ENCODE measurements at places on chromosomes 1 and 21. TPM values are rescaled to one million over a fixed set of nuclear protein-coding genes. Genes with fewer than 3 reads are reported as not detected.

DNA sequence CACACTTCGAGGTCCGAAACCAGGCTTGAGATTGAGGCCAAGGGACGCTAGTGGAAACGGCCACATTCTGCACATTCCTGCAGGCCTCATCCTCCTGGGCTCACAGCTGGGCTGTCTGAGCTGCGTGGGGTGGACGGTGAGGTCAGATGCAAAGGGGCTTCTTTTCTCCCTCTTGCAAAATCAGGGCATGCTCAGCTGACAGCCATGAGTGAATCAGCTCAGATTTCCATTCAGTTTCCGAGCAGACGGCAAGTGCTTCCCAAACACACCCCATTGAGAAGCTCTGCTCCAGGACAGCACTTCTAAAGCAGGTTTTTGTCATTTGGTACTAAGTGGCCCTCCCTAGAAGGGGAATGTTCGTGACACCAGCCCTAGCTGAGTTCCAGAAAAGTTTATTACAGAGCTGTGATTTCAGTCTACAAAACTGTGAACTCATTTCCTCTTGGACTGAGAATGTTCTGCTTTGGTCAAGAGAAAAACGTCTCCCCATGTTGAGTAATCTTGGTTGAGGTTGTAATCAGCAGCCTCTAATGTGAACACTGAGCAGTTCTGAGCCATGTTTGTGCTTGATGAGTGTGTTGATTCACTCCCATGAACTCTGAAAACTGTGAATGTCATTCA is 10.0 kb downstream of the PDPN start:
- peak; percentile 60 for DNase-seq

DNA sequence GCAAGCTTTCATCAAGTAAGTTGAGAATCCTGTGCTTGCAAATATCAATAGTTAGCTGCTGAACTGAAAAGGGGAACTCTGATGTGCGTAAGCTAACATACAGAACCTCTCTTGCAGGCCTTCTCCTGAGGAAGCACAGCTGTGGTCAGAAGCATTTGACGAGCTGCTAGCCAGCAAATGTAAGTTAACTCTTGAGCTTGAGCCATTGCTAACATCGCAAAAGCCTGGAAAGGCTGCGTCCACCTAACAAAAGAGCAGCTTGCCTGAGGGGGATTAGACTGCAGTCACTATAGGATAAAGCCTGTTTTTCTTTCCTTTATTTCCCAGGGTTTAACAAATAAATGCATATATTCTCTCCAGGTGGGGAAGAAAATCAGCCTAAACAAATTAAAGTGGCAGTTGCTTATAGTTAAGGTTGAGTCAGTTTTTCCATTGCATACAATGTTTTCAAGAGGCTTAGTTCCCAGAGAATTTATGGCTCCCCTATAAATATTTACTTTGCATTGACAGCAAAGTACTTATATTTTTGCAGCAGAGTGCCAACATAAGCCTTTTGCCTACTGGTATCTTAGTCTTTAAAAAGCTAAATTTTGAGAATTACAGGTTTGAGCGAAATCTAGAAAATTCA is 1.5 kb downstream of the RGS2 start:
- no peak for DNase-seq

GRCh38 chr1:199733125-199733524 is 294.4 kb upstream of the NR5A2 start:
- no peak for DNase-seq

GRCh38 chr1:112674440-112674985 is at the start of gene MOV10:
MOV10 (plus strand) TSS chr1:112674659; CDS start chr1:112674913, 254 bp downstream.
- DNase-seq, result no peak

- peak; percentile 95 for DNase-seq
Observed at GRCh38 chr1:12177999-12178441, 11.2 kb downstream of the TNFRSF1B start.

DNA sequence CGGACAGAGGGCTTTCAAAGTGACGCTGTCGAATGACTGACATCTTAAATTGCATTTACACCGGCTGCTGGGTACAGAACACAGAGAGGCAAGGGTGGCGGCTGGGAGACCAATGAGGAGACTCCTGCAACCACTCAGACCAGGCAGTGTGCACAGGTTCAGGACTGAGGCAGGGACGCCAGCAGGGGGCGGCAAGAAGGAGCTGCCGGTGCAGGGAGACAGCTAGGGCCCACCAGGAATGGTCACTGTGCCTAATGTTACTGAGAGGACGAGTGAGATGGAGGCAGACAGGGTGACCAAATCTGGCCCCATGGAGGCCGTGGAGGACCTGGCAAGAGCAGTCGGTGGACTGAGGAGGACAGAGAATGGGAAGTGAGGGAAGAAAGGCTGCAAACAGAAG is 23.5 kb downstream of the GLIS1 start:
- no peak for DNase-seq

DNA sequence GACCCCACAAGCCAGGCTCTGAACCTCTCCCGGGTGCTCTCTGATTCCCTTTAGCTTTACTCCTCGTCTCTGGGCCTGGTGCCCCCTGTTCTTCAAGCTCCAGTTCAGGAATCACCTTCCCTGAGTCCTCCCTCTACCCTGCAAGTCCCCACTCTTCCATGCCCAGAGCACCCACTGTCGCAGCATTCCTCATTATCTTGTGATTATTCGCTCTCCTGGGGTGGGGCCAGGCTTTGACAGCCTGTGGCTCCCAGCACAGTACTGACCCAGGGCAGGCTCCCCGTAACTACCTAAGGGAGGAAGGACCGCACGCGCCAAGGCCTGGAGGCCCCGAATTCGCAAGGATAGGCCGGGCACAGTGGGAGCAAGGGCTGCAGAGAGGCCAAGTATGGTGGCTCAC is 734 bp upstream of the C1orf210 start:
- DNase-seq, result no peak

- DNase-seq, result no peak
Observed at GRCh38 chr1:153963850-153964331, 554 bp upstream of the SLC39A1 start.

GRCh38 chr21:45454060-45454925 is 49.3 kb downstream of the COL18A1 start:
- DNase-seq, result no peak

DNA sequence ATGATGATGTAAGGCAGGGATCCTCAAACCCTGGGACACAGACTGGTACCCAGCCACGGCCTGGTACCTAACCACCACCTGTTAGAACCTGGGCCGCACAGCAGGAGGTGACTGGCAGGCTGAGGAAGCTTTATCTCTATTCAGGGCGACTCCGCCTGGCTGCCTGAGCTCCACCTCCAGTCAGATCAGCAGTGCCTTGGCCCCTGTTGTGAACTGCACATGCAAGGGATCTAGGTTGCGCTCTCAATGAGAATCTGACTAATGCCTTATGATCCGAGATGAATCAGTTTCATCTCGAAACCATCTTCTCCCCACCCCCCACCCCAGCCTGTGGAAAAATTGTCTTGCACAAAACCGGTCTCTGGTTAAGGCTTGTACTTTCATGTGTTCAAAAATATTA is 4.2 kb downstream of the RNPC3 start:
- no peak for DNase-seq

DNA sequence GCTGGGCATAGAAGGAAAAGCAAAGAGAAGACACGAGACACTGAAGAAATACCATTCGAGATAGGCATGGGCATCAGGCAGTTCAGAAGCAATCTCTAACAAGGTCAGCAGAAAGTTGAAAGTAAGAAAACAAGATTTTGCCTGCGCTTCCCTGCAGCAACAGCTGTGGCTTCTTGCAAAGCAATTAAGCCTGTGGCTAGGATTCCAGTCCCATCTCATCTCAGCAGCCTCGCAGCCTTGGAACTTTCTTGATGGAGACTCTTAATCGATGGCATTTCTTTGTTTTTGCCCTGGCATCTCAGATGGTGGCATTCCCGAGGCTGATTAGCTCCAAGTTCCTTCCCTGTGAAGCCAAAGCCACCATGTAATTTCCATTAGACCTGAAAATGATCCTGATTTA is 64.6 kb upstream of the SPAG17 start:
- no peak for DNase-seq

- DNase-seq, result no peak
Observed at GRCh38 chr1:214569357-214570004, 18.1 kb upstream of the PTPN14 start.

GRCh38 chr1:228206582-228207351 is 1.1 kb upstream of the OBSCN start:
- DNase-seq, result no peak

Gene PADI1
- not detected for total RNA-seq

Gene PROK1
- 74.1 TPM for total RNA-seq

Gene TMEM82
- not detected for total RNA-seq

Gene CNR2
- 0.09 TPM for total RNA-seq

Gene SPATA17
- total RNA-seq, result not detected

Gene CCDC17
- total RNA-seq, result 8.4 TPM

Gene ESPN
- total RNA-seq, result not detected

Gene LRRIQ3
- total RNA-seq, result 1.4 TPM

Gene STMN1
- total RNA-seq, result 29.4 TPM

Gene ERVH48-1
- total RNA-seq, result not detected

Gene PTPRU
- 19.9 TPM for total RNA-seq

Gene KIRREL1
- 67.0 TPM for total RNA-seq

All from omental fat pad (tissue), 4 donors.